Progenitor cell of endocrine pancreas (in vitro differentiated cells): ENCODE measurements at places on chromosomes 16 and 17. TPM values are rescaled to one million over a fixed set of nuclear protein-coding genes. Genes with fewer than 3 reads are reported as not detected.

DNA sequence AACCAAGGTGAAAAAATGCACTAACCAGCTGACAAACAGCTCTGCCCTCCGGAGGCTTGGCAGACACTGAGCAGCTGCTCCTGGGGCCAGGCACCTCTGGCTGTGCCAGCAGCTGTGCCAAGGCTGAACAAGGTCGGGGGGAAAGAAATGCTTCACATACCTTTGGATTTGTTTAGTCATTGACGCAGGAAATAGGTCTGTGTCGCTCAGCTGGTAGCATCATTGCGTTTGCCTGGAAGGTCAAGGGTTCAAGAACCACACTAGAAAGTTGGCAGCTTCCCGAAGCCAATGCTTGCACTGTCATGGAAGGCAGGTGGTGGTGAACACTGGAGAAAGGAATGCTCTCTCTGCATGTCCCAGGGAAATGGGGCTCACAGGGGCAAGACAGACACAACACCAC is 63.5 kb downstream of the PCTP start:
- DNase-seq, result no peak

DNA sequence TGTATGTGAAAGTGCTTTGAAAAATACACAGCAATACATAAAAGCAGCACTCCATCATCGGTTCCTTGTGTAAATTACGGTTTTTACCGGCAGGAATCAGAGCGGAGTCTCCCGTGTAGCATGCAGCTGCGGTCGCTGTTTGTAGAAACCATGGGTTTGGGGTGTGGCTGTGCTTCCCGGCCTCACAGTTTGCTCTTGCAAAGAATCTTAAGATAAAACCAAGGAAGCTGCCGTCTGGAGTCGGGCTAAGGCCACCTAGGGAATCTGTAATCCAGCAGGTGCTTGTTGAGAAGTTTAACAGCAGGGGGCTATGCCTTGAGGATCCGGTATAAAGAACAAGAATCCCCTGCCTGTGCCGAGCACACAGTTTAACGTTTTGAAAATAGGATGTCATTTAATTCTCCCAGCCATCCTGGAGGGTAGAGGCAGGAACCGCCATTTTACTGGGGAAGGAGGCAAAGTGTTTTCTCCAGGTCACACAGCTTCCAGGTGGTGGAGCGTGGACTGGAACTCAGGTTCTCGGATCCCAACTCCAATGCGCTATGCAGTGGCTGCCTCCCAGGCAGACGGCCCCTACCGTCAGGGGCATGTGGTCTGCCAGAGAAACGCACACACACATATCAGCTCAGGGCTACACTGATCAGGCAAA is 6.0 kb upstream of the TLCD3A start:
- DNase-seq, result no peak

DNA sequence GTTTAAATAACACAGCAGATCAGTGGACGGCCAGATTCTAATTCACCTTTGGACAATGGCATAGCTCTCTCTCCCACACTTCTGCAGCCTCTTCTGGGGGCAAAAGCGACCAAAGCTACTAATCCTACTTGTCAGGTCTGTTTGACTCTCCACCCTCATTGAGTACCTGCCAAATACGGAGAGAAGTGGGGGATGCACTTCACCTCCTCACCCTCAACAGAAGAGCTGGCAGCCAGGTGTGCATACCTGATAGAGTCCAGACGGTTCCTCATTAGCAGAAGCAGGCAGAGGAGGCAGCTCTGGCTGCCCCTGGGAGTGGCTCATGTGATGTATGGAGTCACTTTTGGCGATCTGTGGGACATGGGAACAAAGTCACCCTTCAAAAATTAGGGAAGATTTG is 4.9 kb downstream of the DNAH3 start:
- DNase-seq, result no peak

GRCh38 chr16:54077050-54077821 is 209.4 kb downstream of the IRX3 start:
- no peak for DNase-seq

GRCh38 chr17:40168262-40168832 is 8.9 kb upstream of the RAPGEFL1 start:
- DNase-seq, result no peak

DNA sequence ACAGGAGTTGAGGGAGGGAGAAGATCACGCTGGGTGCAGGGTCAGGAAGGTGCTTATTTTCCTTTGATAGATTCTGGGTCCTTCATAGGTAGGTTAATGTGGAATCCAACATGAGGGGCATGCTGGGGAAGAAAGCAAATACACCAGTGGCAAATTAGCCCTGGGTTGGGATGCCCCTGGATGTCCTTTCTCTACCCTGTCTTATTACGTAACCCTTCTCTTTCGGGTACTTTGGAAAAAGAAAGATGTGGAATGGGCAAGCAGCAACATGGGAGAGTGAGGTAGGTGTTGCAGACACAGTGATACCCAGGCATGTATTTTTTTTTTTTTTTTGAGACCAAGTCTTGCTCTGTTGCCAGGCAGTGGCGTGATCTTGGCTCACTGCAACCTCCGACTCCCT is 9.1 kb downstream of the SLC7A6 start:
- DNase-seq, result no peak

DNA sequence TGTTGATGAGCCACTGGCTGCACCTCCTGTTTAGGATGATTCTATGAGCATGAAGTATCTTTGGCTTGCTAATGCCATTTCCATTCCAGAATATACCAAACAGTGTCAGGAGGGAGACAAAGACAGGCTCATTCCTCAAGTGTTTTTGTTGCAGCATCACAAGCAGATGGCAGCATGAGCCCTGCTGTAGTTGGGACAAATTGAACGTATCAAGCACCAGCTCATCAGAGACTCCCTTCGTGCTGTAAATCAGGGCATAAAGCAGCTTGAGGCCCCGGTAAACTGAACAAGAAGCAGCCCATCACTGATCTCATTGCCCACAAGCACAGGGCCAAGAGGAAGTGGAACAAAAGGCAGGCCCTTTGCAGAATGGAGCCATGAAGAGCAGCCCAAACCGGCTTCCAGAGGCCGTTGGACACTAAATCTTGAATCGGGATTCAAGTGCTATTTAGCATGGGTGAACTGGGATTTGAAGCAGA is 45.9 kb upstream of the HS3ST3A1 start:
- DNase-seq, result no peak

GRCh38 chr16:9249534-9249933 is 158.1 kb downstream of the HAPSTR1 start:
- no peak for DNase-seq

DNA sequence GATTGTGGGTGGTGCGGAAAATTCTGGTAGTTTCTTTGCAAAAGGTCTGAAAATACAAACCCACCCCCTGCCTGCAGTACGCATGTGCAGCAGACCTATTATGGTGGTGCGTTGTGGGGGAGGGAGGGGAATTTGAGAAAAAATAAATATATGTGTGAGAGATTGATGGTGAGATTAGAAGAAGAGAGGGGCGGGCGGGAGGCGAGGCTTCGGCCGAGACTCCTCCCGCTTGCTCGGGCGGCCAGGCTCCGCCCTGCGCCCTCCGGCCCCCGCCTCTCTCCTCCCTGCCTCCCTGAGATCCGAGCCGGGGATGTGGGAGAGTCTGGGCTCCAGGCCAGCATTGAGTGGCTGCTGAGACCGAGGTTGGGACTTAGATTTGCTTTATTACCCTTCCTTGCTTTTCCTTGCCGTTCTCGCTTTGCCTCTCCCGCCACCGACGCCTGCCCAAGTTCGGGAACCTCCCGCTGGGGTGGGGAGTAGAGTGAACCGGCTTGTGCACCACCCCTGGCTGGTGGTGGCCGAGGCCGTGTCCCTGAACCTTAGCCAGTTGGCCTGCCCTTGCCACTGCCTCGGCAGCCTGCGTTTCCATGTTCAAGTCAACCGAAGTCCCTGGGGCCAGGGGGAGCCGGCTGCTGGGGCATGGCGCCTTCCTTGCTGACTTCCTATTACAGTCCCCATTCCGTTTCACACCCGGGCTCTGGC is 956 bp upstream of the CHD3 start:
- DNase-seq, result peak; percentile 57

DNA sequence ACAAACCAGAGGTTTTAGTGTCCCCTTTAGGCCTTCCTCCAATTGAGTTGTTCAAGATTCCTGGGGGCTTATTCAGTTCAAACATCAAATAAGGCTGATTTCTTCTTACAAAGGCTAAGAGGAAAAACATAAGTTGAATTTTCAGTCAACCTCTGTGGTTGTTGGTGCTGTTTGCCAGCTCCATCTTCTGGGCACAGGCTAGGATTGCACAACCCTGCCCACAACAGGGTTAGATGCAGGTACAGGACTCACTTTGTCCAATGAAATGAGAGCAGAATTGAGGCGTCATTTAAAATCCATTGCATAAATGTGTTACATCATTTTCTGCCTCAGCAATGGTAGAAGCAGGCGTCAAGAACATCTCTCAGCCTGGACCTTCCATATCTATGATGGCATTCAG is 173.3 kb downstream of the PMP22 start:
- no peak for DNase-seq

DNA sequence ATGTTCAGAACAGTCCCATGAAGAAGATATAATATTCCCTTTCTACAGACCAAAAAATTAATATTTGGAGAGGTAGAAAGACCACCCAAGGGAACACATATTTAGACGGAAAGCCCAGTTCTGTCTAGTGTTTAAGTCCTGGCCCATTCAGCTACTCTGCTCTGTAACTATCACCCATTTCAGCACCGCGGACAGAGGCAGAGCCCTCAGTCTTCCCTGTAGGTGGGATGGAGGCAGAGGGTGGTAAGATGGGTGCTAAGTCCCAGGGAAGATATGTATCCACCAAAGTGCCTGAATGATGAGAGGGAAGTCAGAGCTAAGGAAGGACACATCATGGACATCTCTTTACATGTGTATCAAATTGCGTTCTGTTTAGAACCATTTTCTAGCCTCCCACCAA is 27.8 kb upstream of the C16orf78 start:
- peak; percentile 24 for DNase-seq

- no peak for DNase-seq
Observed at GRCh38 chr17:59638553-59638952, 18.9 kb downstream of the CLTC start.

DNA sequence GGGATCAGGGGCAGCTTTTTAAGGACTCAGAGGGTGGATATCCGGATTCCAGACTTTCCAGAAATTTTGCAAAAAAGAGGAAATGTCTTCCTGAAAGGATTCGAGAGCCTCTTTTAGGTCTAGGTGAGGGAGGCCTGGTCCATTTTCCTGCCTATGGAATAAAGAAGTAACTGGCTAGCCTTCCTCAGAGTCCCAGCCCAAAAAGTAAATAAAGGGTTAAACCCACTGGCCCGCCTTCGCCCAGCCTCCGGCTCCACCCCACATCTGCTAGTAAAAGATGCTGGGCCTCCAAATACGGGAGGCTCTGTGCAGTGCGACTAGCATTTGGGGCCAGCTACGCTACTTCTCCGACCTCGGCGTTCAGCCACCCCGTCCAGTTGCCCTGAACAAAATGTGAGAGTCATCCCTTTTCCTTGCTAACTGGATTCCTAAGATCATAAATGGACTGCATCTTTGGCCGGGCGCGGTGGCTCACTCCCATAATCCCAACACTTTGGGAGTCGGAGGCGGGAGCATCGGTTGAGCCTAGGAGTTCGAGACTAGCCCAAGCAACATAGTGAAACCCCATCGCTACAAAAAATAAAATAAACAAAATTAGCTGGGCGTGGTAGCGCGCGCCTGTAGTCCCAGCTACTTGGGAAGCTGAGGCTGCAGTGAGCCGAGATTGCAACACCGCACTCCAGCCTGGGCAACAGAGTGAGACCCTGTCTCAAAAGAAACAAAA is 824 bp upstream of the MPP2 start:
- no peak for DNase-seq

DNA sequence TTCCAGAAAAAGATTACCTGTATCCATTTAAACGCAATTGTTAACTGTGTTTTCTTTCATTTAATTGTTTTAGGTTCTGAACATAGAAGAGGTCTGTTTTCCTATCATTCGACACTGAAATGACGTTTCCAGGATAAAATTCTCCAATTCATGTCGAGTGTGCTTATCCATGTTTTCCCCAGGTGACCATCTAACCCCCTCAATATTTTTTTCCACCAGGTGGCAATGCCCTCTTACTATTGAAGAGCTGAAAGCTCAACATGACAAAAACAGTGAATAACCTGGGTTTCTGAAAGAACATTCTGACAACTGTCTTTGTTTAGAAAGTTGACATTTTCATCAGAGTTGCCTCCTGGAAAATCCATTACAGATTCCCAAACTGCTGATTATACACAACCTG is 948.7 kb downstream of the KCNJ2 start:
- DNase-seq, result no peak

DNA sequence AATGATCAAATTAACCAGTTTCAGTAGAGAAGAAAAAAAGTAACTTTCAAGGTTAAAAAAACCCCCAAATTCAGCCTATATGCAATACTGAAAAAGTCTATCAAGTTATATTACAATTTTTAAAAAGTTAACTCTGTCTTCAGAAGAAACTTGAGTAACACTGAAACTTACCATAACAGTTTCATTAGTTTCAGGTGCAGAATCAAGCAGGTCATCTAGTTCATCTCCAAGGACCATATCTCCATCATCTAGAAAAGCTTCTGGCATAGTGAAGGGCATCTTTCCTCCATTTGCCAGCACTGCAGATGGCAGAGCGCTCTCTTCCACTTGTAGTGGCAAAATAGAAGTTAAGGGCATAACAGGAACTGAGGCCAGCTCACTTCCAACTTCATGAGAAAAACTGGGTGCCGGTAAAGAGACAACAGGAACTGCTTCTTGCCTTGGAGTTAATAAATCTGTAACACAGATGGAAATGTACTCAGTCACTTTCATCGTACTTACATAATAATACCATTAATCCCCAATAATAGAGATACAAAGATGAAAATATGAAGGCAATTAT is 22.9 kb downstream of the ZC3H7A start:
- no peak for DNase-seq

- DNase-seq, result no peak
Observed at GRCh38 chr16:84876873-84877606, 57.3 kb downstream of the CRISPLD2 start.

Gene KRT26
- not detected in 2 replicates for total RNA-seq

Gene HOXB1
- 0.96 and 2.2 TPM in 2 replicates for total RNA-seq

Gene NECAB2
- total RNA-seq, result 4.4 and 4.6 TPM in 2 replicates

Gene TMEM231
- total RNA-seq, result 10.8 and 13.1 TPM in 2 replicates

Gene NACA2
- total RNA-seq, result not detected in 2 replicates

Gene TNFSF13
- 4.1 and 4.7 TPM in 2 replicates for total RNA-seq

Gene PRR15L
- total RNA-seq, result 32.2 and 36.1 TPM in 2 replicates
